Urothelium cell line (cell line): ENCODE measurements at places on chromosomes 6 and 20.

DNA sequence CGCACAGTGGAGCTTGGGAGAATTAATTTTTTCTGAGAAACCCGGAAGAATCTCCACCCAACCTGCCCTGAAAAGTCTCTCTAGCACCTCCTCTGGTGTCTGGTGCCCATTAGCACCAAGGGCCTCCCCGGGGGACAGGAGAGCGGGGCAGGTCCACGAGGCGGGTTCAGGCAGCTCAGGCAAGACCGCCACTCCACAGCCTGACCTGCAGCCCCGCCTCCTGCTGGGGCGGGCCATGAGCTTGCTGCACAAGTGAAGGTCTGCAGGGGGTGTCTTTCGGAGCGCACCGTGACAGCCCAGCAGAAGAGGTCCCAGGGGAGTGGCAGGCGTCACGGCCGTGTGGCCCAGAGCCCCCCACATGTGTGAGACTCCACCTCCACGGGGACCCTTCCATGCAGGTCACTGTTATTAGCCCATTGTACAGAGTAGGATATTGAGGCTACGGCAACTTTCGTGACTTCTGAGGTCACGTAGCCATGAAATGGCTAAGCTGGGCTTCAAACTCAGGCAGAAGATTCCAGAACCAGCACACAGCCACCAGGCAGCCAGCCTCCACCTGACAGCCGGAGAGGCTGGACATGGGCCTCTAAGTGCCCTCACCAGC, 63.9 kb upstream of the SLCO4A1 start:
- DNase-seq = no peak

DNA sequence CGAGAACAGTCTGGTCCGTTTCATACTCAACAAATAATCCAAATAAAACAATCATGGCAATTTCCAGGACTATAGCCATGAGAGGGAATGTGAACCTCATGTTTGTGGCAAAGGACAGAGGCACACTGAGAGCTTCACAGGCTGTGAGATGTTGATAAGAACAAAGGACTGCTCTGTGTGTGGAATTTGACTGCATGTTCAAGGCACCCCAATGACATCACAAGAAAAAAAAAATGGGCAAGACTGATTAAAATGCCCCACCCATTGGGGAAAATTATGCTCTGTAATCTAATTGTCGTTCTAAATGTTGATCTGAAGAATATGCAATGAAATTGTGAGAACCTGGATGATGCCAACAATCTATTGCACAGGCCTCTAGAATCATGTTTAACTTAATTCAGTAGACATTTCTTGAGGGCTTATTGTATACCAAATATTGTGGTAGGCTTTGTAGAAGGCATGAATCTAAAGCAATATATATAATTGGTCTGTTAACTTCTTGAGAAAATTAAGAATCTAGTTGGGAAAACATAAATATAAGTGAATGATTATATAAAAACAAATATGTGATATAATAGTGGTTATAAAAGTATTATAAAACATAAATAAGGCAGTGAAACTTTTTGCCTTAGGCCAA, at the start of gene RHAG:
Gene RHAG (minus strand): TSS at position 127 of the 637 bp plus-strand sequence. CDS start 27 bp downstream, at position 100.
- no peak for DNase-seq

GRCh38 chr20:40979247-40979646, 49.4 kb upstream of the TOP1 start:
- no peak for DNase-seq

DNA sequence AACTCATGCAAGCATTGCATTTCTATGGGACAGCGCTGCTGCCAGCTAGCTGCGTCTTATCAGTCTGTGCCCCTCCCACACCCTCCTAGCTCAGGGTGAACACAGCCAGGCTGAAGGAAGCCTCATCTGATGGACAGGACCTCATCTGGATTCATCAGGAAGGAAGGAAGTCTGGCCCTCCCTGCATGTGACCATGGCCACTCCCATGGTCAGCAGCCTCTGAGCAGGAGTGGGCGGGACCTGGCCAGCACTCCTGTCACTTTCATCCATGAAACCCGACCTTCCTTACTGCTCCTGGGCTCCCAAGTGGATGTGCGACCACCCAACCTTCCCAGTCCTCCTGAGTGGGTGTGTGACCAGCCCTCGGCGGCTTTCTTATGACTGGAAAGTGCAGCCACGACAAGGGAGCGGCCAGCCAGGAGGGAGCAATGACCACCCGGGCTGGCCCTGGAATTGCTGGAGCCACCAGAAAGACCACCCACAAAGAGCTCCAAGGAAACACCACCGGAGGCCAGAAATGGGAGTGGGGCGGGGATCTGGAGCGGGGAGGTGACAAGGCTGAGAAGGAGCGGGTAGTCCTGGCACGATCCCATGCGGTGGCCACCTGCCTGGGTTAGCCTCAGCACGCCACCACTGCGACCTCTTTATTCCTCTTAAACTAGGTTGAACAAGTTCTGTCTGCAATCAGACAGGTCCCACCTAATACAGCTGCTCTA, 241.2 kb downstream of the TTLL2 start:
- no peak for DNase-seq

DNA sequence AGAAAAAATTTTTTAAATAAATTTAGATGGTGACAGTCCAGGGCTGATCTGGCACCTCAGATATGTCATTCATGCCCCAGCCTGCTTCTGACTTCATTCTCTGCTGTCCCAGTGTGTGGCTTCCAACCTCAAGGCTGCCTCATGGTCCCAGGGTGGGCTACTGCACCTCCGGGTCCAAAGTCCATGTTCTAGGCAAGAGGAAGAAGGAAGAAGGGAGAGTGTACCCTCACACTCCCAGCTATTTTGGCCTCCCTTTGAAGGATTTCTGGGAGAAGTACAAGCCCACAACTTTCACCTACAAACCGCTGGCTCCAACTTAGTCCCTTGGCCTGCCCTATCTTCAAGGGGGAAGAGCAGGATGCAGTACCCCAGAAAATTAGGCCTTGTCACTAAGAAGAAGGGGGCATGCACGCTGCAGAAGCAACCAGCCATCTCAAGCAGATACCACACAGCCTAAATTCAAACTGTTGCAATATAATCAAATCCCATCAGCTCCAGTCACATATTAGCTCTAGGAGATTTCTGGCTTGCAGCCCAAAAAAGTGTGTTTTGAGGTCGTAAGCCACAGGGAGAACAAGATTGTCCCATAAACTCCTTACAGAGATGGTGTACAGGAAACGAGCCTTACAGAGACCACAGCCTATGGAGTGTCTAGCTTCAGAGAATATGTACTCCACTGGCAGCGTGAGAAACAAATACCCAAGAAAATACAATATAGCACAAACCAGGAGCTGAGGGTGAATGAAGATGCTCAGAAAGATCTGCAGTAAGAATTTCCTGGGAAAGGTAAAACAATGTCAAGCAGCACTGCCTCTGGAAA, 906 bp upstream of the BTN3A2 start:
- DNase-seq = no peak

GRCh38 chr20:8163543-8163942, 31.5 kb downstream of the PLCB1 start:
- DNase-seq = no peak

- DNase-seq = no peak
Observed at GRCh38 chr6:28408076-28408802, 8.7 kb upstream of the ZSCAN12 start.

DNA sequence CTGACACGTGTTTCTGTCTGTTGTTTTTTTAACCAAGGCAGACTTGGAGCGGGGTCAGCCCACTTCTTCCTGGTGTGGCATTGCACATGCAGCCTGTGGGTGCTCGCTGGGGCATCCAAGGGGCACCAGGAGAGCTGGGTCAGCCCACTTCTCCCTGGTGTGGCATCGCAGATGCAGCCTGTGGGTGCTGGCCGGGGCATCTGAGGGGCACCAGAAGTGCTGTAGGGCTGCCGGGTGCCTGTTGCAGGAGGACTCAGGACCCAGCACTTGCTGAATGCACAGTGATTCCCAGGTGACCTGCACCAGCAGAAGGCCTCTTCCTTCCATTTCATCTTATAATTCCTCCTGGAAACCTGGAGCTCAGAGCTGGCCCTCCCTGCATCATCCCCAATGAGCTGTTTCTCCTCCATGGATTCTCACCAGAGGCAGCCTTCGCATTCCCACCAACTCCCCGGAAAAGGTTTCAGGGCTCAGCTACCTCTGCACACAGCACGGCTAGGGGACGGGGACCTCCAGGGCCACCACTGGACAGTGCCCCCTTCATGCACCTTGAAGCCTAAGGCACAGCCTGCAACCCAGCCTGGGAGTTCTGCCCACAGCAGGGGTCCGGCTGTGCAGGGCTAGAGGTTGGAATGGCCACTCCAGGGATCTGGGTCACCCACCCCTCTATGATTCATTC, 218.8 kb downstream of the TAF4 start:
- DNase-seq = no peak

GRCh38 chr6:108944707-108945680, 96.8 kb downstream of the ARMC2 start:
- DNase-seq = no peak

DNA sequence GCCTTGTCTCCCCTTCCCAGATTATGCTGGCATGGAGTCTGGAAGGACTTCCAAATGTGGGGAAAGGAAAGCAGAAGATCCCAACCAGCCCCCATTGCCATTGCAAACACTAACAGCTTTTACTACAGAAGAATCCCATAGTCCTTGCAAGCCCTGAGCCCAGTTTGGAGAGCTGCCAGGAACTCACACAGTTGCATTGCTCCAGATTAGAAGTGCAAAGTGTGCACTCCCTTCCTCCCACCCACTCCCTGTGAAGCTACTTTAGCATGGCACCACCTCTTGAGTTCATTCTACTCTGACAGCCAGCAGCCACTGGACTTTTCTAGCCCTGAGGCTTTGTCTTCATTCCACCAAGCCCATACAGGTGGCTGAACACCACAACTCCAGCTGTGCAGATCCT, 67.6 kb downstream of the SLC22A2 start:
- no peak for DNase-seq

- DNase-seq = no peak
Observed at GRCh38 chr6:17125407-17125806, 23.6 kb downstream of the STMND1 start.

GRCh38 chr20:21693322-21693721, 12.1 kb upstream of the PAX1 start:
- DNase-seq = no peak

DNA sequence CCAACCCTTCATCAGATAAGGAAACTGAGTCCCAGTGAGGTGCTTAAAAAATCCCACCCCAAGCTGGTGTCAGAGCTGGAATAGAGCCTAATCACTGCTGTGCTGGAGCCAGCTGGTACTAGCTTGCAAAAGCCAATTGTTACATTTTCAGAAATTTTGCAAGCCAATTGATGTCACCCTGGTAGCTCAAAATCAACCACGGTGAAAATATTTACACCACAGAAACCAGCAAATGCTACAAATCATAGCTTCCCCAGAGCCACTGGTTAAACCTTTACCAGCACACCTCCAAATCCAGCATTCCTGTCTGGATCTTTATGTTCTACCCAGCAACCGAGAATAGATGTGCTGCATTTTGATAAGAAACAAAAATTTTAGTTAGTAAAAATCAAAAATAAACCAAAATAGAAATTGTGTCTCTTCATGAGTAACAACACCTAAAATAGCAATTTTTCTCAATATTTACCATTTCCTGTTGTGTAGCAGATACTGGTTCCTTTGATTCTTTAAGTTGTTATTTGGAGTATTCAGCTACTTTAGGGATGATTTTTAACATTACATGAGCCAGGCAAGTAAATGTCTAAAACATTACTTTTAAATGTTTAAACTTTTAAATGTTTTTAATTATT, 7.2 kb upstream of the LCA5 start:
- DNase-seq = no peak

- DNase-seq = no peak
Observed at GRCh38 chr6:145787688-145788087, 26.9 kb downstream of the FBXO30 start.

GRCh38 chr20:38043512-38044300, 10.2 kb downstream of the RPRD1B start:
- DNase-seq = peak; percentile 69

- DNase-seq = no peak
Observed at GRCh38 chr6:143605906-143606521, 71.8 kb upstream of the PHACTR2 start.

- DNase-seq = no peak
Observed at GRCh38 chr20:38170826-38171674, 6.0 kb upstream of the TGM2 start.

DNA sequence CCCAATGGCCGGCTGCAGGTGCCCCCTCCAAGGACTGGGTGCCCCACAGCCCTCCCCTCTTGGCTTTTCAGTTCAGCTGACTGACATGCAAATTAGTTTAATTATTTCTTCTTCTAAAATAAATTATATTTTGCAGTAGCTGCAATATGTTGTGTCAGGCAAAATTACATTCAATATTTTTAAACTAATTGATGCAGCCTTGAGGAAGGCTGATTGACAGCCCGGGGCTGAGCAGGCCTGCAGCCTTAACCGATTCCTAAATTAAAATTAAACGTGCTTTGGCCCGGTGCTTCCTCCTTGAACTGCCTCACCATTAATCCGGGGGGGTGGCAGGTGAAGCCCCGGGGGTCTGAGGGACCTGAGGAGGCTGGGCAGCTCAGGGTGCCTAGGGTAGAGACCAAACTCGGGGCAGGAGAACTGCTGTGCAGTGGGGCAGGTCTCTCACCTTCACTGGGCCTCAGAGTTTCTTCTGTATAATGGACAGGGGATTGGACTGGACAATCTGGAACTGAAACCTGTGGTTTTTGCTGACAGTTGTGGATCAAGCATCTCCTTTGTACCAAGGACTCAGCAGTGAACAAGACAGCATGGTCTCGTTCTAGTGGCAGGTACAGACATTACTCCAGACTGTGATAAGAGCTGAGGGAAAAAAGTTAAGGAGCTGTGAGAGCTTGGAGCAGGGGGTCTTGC, 72.5 kb downstream of the CD40 start:
- no peak for DNase-seq

DNA sequence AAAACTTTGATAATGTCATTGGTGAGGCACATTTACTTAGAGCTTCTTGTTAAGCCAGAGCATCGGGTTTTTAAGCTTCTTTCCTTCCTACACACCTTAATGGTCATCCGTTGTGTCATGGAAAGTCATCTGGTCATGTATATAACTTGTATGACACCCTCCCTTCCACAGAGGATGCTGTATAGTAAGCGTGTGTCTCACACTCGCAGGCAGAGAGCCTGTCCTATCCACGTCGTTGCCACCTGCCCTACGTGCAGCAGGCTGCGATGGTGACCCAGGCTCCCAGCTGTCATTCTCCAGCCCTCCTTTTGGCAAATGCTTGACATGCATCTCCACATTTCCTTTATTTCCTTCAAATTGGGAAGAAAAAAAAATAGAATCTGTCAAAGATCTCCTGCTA, 85.6 kb downstream of the MYB start:
- no peak for DNase-seq

- peak; percentile 86 for DNase-seq
Observed at GRCh38 chr20:49534255-49534712, 33.7 kb downstream of the PTGIS start.

GRCh38 chr6:2186516-2186915, 58.9 kb downstream of the GMDS start:
- no peak for DNase-seq

- no peak for DNase-seq
Observed at GRCh38 chr20:13046409-13046808, 37.6 kb downstream of the SPTLC3 start.
